ENCODE measurements at places on chromosomes 5 and 9.

GRCh38 chr5:176658007-176658599 is 10.8 kb downstream of the TSPAN17 start:
- no peaks in the 10 kb centered on the region for H3K27me3 ChIP-seq
- H3K4me3 ChIP-seq = no peak overlapping the region
- no peaks in the 10 kb centered on the region for H3K36me3 ChIP-seq

DNA sequence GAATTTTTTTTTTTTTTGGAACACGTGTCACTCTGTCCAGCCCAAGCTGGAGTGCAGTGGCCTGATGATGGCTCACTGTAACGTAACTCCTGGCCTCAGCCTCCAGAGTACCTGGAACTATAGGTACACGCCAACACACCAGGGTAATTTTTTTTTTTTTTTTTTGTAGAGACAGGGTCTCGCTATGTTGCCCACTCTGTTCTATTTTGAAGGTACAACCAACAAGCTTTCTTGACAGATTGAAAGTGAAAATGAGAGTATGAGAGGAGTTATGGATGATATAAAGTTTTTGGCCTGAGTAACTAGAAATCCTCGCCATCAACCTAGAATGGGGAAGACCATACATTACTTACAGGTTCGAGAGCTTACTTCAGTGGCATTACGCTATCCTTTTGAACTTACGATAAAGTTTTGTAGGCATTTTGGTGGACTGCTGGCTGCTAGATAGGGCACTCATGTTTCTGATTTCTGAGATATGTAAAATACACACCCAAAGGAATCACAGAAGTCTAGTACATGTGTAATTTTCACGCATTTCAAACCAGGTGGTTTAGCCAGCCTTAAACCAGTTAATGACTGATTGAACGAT is 806 bp upstream of the CDC42SE2 start:
- no peaks in the 10 kb centered on the region for H3K36me3 ChIP-seq
- DNase-seq = no peak
- no peaks in the 10 kb centered on the region for H3K27me3 ChIP-seq
- H3K4me1 ChIP-seq = peaks cover 43% of the 10 kb centered on the region

GRCh38 chr5:415928-416635 is 26.9 kb upstream of the EXOC3 start:
- H3K27me3 ChIP-seq = no peaks in the 10 kb centered on the region
- H3K27ac ChIP-seq = no peak overlapping the region
- no peak for DNase-seq
- H3K4me3 ChIP-seq = no peak overlapping the region
- H3K36me3 ChIP-seq = no peaks in the 10 kb centered on the region

- H3K27ac ChIP-seq = peak overlapping the region; percentile 69
- H3K27me3 ChIP-seq = no peaks in the 10 kb centered on the region
- no peak for DNase-seq
- no peak overlapping the region for H3K4me3 ChIP-seq
These were observed 27.0 kb downstream of the OSMR start for GRCh38 chr5:38872826-38873225.

DNA sequence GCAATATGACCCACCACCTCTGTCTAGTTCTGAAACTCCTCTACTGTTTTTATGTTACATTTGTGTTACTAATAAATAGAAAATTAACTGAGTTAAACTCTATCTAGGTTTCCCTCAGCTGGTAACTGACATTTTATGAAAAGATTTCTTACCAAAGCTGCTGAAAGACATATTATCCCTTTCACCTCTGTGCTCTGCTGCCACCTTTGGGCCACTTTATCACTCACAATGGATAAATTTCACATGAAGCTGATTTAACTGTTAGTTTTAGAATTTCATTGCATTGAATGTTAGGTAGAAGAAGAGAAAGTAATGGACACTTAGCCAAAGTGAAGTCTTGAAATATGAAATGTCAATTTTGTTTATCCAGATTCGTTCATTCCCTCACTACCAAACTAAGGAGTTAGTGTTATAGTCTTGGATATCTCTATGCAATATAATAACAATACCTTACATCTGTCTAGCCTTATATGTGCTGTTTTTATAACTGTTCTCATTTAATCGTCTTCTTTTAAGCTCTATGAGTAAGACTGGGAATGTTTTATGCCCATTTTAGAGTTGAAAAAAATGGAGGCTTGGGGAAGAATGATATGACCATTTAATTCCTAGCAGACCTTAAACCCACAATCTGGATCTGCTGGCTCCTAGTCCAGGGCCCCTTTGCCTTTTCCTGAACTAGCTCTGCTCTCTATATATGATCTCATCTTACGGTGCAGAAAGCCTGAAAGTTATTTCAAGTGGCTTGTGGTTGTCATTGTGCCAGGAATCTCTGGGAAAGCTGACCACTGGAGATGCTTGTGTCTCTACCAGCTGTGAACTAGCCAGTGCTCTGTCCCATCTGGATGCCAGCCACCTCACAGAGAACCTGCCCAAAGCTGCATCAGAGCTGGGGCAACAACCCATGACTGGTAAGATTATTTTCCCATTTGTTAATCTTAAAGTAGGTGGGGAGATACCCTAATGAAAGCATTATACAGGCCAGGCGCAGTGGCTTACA is 97.1 kb downstream of the GOLPH3 start:
- no peak overlapping the region for H3K4me3 ChIP-seq
- H3K36me3 ChIP-seq = no peaks in the 10 kb centered on the region
- DNase-seq = peak; percentile 34

- H3K36me3 ChIP-seq = no peaks in the 10 kb centered on the region
- H3K4me1 ChIP-seq = no peaks in the 10 kb centered on the region
- H3K27me3 ChIP-seq = no peaks in the 10 kb centered on the region
- no peak overlapping the region for H3K27ac ChIP-seq
These were observed 103.8 kb upstream of the LIFR start for GRCh38 chr5:38660194-38660668.

DNA sequence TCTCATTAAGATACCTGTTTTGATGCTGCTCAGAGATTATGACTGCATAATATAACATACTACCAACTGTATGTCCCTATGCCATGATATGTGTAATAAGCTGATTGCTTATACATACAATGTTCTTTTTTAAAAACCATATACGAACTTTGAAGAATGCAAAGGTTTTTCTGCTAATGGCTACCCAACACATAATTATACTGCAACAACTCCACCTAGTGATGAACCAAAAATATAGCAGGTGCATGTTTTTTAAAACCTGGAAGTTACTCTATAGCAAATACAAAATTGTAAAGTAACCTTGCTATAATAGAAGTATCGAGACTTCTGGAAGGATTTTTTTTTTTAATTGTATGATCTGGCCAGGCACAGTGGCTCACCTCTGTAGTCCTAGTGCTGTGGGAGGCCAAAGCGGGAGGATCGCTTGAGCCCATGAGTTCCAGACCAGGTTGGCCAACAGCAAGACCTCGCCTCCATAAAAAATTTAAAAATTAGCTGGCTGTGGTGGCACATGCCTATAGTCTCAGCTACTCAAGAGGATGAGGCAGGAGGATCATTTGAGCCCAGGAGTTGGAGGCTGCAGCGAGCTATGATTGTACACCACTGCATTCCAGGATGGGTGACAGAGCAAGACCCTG is 49.1 kb downstream of the HOMER1 start:
- no peaks in the 10 kb centered on the region for H3K27me3 ChIP-seq
- peak; percentile 10 for DNase-seq
- no peak overlapping the region for H3K4me3 ChIP-seq
- no peak overlapping the region for H3K27ac ChIP-seq
- H3K4me1 ChIP-seq = no peaks in the 10 kb centered on the region
- H3K36me3 ChIP-seq = no peaks in the 10 kb centered on the region

DNA sequence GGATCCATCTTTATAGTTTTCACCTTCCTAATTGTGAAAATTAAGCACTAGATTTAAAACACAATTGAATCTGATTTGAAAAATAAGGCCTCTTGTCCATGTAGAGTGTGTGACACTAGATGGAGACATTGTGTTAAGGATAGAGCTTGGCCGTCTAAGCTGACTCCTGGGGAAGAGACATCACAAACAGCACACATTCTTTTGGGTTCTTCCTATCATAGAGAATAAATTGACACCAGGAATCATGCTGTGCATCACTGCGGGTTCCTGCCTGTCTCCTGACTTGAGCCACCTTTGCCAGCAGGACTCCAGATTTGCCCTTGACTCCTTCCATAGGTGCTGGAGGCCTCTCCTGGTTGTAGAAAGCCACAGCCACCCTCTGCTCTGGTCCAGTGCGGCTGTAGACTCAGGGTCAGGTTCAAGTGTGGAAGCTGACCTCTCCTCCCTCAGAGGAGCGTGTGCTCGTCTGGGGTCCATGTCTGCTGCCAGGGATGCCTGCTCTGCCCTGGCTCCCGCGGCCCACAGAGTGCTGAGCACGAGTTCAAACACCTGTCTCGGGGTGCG is 11.2 kb downstream of the ROPN1L start:
- peaks cover 6% of the 10 kb centered on the region for H3K4me1 ChIP-seq
- H3K4me3 ChIP-seq = no peak overlapping the region
- no peak overlapping the region for H3K27ac ChIP-seq
- peak; percentile 70 for DNase-seq
- H3K36me3 ChIP-seq = no peaks in the 10 kb centered on the region
- no peaks in the 10 kb centered on the region for H3K27me3 ChIP-seq

DNA sequence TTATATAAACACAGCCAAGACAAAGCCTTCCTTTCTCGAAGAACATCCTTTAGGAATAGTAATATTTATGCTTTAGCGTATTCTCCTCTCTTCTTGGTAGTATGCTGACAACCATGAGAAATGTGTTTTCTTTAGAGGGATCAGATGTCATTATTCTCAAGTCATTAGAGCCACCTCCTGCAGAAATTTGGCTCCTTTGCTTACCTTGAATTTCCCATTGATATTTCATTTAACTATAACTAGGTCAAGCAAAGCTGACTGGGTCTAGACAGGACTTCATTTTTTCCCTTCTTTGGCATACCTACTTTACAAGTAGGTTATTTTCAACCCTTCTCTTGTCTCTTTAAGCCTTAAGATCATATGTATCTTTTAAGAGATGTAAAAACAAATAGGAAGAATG is 50.3 kb downstream of the SPATA31D1 start:
- H3K4me1 ChIP-seq = no peaks in the 10 kb centered on the region
- no peak for DNase-seq

- no peaks in the 10 kb centered on the region for H3K36me3 ChIP-seq
- H3K4me3 ChIP-seq = no peak overlapping the region
- H3K4me1 ChIP-seq = no peaks in the 10 kb centered on the region
- no peak for DNase-seq
- H3K27ac ChIP-seq = no peak overlapping the region
These were observed 46.2 kb downstream of the F2RL2 start for GRCh38 chr5:76576996-76577395.

- no peak for DNase-seq
- H3K4me1 ChIP-seq = no peaks in the 10 kb centered on the region
- H3K27me3 ChIP-seq = no peaks in the 10 kb centered on the region
- no peak overlapping the region for H3K4me3 ChIP-seq
- no peaks in the 10 kb centered on the region for H3K36me3 ChIP-seq
These were observed 372.5 kb downstream of the ARHGEF28 start for GRCh38 chr5:73998489-73998888.

GRCh38 chr5:40396317-40396716 is 283.4 kb upstream of the PTGER4 start:
- H3K27ac ChIP-seq = no peak overlapping the region
- H3K4me1 ChIP-seq = no peaks in the 10 kb centered on the region
- H3K27me3 ChIP-seq = no peaks in the 10 kb centered on the region
- DNase-seq = no peak
- no peaks in the 10 kb centered on the region for H3K36me3 ChIP-seq

DNA sequence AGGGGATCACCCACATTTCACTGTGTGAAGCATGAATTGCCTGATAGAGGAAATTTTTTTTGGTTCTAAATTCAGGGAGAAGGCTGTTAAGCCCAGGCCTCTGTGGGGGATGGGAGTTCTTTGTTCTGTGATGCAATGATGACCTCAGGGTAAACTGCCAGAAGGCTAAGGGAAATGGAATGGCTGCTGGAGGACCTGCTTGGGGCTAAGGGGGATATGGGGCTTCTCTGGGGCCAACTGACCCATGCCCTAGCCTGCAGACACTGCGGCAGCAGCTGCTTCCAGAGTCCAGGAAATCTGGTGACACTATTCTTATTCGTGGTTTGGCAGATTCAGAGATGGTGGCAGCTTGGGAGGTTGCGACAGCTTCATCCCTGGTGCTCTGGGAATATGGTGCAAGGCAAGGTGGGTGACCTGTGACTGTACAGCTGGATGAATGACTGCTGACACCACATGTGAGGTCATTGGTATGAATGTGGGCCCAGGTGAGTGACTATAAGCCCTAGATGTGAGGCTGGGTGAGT is 30.3 kb downstream of the VCP start:
- H3K27ac ChIP-seq = no peak overlapping the region
- H3K27me3 ChIP-seq = no peaks in the 10 kb centered on the region
- H3K36me3 ChIP-seq = no peaks in the 10 kb centered on the region
- no peak overlapping the region for H3K4me3 ChIP-seq

DNA sequence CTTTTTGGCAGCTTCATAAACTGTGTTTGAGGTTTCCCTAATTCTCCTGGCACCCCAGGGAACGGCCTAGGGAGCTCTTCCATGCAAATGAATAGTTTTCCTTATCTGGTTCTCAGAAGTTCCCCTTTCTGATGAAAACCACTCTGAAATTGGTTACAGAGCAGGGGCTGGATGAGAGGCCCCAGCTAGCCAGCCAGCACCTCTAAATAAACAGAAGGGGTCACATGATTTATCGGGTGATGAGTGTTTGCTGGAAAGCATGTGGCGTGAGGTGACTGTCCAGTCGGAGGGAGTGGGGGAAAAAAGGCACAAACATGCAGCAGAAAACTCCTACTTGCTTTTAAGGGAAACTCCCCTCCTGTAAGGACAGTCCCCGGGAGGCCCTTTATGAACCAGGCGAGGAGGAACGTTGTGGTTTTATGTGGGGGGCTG is 261.2 kb upstream of the ANKRD55 start:
- no peaks in the 10 kb centered on the region for H3K36me3 ChIP-seq
- no peak for DNase-seq
- no peak overlapping the region for H3K4me3 ChIP-seq
- peaks cover 15% of the 10 kb centered on the region for H3K4me1 ChIP-seq
- no peaks in the 10 kb centered on the region for H3K27me3 ChIP-seq

- H3K4me3 ChIP-seq = no peak overlapping the region
- no peak overlapping the region for H3K27ac ChIP-seq
- DNase-seq = no peak
- H3K4me1 ChIP-seq = no peaks in the 10 kb centered on the region
- H3K36me3 ChIP-seq = no peaks in the 10 kb centered on the region
- no peaks in the 10 kb centered on the region for H3K27me3 ChIP-seq
These were observed 59.5 kb upstream of the EQTN start for GRCh38 chr9:27356446-27356845.

GRCh38 chr5:134139891-134140469 is 25.5 kb downstream of the TCF7 start:
- H3K36me3 ChIP-seq = peaks cover 21% of the 10 kb centered on the region
- no peaks in the 10 kb centered on the region for H3K27me3 ChIP-seq
- no peak overlapping the region for H3K4me3 ChIP-seq
- no peak for DNase-seq

GRCh38 chr5:126561908-126562307 is 33.1 kb downstream of the ALDH7A1 start:
- H3K4me1 ChIP-seq = no peaks in the 10 kb centered on the region
- H3K27me3 ChIP-seq = no peaks in the 10 kb centered on the region
- no peak overlapping the region for H3K4me3 ChIP-seq
- no peaks in the 10 kb centered on the region for H3K36me3 ChIP-seq
- H3K27ac ChIP-seq = no peak overlapping the region

GRCh38 chr5:26143259-26143658 is 895.1 kb downstream of the CDH9 start:
- no peak overlapping the region for H3K27ac ChIP-seq
- H3K36me3 ChIP-seq = no peaks in the 10 kb centered on the region
- no peaks in the 10 kb centered on the region for H3K27me3 ChIP-seq
- H3K4me1 ChIP-seq = no peaks in the 10 kb centered on the region

GRCh38 chr5:128905568-128906110 is 59.6 kb upstream of the SLC27A6 start:
- H3K36me3 ChIP-seq = no peaks in the 10 kb centered on the region
- DNase-seq = peak; percentile 61
- H3K27me3 ChIP-seq = no peaks in the 10 kb centered on the region
